ENCODE measurements at places on chromosomes 5 and 9.

DNA sequence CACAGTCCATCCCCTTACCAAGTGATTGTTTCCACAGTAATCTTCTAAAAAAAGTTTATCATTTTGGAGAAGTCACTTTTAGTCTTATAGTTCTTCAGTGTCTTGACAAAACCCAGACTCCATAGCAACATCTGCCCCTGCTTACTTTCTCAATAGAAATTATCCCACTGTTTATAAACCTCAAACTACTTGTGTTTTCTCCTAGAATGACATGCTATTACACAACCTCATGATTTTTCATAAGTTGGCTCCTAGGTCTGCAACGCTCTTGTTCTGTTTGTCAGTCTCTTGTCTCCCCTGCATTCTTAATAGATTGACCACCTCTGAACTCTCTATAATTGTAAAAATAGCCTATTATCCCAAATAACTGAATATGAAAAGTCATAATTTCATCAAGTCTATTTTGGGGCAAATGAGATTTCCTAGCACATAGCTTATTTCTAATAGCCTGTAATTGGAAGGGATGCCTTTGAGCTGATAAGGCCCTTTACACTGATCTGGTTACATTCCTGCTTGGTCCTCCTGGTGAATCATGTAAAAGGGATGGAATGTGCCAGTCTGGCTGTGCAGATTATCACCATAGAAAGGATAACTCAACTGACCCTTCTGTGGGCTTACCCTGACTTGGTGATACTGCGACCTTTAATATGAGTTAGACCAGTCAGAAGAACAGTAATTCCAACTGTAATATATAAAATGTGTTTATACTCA, 69.6 kb downstream of the CHSY3 start:
- DNase-seq: no peak

DNA sequence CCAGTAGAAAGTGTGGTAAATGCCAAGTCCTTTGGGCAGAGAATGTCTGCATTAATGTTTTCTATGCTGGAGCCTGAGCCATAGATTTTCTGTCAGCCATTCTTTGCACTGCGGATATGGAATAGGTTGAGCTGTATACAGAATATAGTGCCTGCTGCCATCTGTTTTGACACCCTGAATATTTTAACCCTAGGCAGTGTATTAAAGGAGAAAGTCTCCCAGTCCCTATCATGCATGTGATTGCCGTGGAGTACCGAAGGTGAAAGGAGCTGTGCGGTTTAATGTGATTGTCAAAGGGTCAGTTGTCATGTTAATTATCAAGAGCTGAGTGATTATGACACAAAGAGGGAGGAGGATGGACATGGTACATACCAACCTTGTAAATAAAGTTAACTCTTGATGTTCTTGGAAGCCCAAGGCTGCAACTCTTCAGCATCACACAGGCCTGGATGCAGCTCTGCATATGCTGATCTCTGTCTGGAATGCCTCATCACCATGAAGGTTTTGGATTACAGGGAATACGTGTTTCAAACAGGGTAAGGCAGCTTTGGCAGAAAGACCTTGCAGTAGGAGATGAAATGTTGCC, 247.1 kb upstream of the ELAVL2 start:
- DNase-seq: no peak

DNA sequence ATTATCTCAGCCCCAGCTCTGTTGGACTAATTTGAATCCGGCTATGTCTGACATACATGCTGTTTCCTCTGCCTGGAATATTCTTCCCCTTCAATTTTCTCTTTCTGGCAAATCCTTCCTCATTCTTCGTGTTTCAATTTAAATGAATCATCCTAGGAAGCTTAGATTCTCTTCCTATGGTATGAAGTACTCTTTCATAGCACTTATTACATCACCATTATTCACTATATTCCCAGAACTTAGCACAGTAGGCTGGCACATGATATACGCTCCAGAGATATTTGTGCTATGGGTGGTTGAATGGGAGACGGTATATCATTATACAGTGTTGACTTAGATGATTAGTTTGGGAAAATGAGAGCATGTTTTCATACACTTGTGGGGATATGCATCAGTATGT, 91.0 kb upstream of the JAK2 start:
- no peak for DNase-seq

DNA sequence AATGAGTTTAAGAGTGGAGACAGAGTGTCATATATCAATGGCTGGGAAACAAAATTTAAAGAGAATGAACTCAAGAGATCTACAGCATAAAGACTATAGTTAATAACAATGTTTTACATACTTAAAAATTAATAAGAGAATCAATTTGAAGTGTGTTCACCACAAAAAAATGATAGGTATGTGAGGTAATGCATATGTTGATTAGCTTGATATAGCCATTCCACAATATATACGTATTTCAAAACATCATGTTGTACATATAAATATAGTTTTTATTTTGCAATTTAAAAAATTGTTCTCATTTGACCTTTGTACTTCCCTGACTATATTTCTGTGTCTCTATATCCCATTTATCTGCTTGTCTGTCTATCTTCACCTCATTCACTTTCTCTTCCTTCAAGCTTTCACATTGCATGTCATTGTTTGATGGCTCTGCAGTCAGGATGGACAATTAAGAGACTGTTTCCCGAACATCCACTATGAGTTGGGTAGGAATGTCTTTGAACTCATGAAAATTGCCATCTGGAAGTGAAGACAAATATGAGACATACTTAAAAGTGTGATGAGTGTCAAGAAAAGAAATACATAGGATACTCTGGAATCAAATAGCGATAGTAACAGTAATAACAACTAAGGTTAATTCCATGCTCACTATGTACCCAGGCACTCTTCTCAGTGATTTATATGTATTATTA, 359.9 kb upstream of the ACTBL2 start:
- no peak for DNase-seq

All from stimulated activated CD8-positive, alpha-beta memory T cell treated with anti-CD3 and anti-CD28 coated beads, Interleukin-7, amount 100 ng/mL, for 1 hour (primary cell).